Fibroblast of the aortic adventitia (primary cell): ENCODE measurements at places on chromosomes 12 and 14.
A peak's percentile ranks its signal among the peaks of the same experiment; 100 is the strongest.

- no peak for DNase-seq
Observed at GRCh38 chr12:48122065-48122834, 3.1 kb downstream of the PFKM start.

DNA sequence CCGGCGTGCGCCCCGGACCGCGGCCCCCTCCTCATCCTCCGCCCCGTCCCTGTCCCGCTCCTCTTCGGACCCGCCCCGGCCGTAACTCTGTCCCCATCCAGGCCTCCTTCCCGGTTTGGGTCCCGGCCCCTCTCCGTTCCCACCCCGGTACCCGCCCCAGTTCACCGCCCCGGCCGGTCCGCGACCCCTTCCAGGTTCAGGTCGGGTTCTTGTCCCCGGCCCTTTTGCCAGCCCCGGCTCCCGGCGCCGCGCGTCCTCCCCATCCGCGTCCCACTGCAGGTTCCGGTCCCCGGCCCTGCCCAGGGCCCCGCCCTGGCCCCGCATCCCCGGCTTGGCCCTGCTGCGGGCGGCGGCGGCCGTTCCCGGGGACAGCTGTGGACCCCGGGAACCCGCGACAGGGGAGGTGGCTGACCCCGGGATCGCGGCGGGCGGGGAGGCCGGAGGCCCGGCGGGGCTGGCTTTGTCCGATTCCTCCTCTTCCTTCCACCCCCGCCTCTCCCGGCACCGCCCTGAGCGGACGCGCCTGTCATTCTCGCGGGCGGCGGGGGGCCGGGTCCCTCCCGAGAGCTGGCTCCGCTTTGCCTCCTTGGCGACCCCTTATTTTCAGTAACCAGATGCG is 601 bp downstream of the KLC1 start:
- DNase-seq: no peak

GRCh38 chr12:27192118-27192802 is 51.8 kb upstream of the STK38L start:
- DNase-seq: no peak

DNA sequence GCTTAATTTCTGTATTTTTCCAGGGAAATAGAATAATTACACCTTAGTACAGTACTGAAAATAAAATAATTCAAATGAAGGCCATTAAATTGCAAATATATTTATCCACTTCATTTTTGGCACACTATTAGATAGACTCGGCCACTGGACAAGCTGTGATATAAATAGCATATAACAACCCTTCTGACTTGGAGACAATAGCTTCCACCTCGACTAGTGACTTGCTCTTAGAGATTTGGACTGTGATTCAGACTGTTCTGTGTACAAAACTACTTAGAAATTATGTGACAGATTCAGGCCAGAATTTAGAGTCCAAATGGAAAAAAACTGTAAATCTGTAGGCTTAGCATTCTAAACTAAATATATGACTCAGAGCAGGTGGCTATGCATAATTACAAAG is 949.9 kb downstream of the LRFN5 start:
- DNase-seq: peak; percentile 4

- no peak for DNase-seq
Observed at GRCh38 chr12:1808798-1809480, 11.4 kb upstream of the LRTM2 start.

GRCh38 chr12:119940897-119941296 is 48.1 kb upstream of the BICDL1 start:
- peak; percentile 69 for DNase-seq

- no peak for DNase-seq
Observed at GRCh38 chr12:113474635-113475436, 3.2 kb upstream of the LHX5 start.

GRCh38 chr14:92635031-92635430 is 113.4 kb downstream of the LGMN start:
- no peak for DNase-seq

GRCh38 chr14:71665157-71665556 is 267.1 kb upstream of the RGS6 start:
- peak; percentile 88 for DNase-seq
